Activated effector memory CD4-positive, alpha-beta T cell treated with Interleukin-2 at 50 U/mL for 16 hours (primary cell): ENCODE measurements at places on chromosomes 3 and 15.

- DNase-seq, result no peak
Observed at GRCh38 chr3:38314764-38315487, 31.7 kb upstream of the XYLB start.

GRCh38 chr3:194141415-194142155 is 5.6 kb downstream of the HES1 start:
- peak; percentile 33 for DNase-seq

DNA sequence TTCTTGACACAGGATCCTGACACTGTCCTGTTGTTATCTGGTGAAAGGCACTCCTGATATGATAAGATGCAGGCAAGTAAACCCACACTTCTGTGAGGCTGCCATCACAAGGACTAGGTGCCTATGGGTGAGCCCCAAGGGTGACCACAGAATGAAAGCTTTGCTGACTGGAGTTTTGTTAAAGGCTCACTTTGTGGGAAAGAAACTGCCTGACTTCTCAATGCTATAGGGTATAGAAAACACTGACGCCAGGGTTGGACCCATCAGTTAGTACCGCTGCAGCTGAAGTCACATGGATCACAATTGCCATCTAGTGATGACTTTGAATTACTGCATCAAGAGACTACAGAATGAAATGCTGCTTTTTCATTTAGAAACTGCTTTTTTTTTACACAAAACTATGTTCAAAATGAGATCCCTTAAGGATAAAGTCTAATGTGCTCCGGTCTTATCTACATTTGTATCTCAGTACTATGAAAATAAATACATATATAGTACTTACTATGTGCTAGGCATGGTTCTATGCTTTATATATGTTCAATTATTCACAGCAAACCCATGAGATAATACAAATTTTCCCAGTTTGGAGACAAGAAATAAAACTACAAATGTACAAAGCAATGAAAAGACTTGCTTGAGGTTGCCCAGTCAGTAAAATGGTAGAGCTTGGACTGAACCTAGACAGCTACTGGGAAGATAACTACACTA is 64.2 kb upstream of the CMSS1 start:
- no peak for DNase-seq

GRCh38 chr3:123188058-123188457 is 13.7 kb upstream of the SEC22A start:
- DNase-seq, result no peak
